ENCODE measurements at places on chromosomes 6 and 20.

- no peak for DNase-seq
Observed at GRCh38 chr6:118325220-118325860, 222.8 kb upstream of the PLN start.

DNA sequence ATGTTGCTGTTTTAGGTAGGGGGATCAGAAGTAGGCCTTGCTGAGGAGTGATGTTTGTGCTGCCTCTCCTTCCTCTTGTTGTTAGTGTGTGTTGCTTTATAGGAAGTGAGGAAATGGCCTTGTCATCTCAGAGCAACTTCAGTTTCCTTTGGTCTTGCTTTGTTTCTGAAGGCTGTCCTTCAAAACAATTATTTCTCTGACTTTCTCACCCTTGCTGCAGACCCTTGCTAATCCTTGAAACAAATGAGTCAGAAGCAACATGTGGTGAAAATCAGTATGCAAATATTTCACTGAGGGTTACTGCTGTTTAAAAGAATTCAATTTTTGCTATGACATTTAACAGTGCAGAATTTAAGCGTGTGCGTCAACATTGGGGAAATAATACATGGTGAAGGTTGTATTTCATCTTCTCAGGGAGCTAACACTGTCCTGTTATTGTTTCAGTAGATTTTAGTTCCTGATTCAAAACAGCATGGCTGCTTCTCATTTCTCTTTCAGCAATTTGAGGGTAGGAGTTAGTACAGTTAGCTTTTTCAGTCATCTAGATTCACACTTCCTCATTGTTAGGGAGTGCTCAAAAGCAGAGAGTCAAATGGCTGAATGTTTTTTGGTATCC, 13.8 kb downstream of the RNF144B start:
- no peak for DNase-seq

DNA sequence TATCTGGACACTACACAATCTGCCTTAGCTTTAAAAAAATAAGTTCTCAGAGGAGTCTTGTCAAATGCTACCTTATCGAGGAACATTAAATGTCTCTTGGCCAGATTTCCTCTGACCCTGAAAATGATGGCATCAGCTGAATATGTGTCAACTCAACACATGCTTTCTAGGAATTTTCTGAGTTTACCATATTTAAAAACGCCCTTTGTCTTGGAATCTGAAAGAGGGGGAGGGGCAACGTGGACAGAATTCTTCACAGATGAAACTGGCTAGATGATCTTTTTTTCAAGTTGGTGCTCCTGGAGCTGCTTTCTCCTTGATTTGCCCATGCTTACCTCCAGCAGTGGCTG, 5.1 kb downstream of the SOX4 start:
- DNase-seq = no peak

DNA sequence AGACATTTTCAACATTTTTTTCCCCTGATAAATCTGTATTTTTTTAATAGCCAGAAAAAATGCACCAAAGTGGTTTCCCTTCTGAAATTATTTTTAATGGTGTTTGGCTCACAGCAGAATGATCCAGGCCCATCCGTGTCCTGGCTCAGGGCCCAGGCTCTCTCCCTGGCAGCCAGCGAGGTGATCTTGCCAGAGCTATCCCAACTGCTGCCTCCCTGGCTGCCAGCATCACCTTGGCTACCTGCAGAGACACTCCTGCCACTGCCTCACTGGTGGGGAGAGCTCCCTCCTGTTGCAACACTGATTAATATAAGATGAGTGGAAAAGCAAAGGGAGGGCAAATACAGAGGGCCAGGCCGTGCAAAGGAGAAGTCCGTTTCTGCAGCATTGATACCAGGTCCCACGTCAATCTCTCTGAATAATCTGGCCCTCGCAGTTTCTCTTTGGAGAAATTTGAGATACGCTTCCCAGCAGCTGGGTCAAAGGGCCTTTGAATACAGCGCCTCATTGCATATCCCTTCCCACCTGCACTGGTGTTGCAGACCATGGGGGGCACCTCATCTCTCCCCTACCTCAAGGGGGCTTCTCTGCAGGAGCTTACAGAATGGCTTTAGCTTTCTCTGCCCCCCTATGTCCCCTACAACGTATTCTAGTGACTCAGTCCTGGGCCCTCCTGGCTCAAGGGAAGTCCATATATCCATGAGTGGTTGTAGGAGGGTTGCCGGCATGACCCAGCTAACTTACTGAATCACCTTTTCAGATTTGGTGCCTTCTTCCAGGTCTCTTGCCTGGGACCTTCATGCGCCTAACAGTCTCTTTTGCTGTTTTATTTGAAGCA, 12.8 kb upstream of the DSTN start:
- no peak for DNase-seq

DNA sequence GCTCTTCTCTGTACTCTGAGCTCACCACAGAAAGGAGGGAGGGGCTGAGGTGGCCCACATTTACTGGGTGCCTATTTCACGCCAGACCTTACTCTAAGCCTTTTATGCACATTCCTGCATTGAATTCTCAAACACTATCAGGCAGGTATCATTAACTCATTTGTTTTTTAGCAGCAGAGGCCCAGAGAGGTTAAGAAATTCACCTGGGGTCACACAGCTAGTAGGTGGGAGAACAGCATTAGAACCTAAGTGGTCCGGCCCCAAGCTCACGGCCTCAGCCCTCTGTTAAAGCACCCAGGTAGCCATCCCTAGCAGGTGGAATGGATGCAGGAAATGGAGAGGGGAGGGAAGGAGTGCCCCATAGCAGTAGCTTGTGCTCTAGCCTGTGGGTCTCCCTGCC, 84.5 kb downstream of the GRM4 start:
- DNase-seq = no peak

DNA sequence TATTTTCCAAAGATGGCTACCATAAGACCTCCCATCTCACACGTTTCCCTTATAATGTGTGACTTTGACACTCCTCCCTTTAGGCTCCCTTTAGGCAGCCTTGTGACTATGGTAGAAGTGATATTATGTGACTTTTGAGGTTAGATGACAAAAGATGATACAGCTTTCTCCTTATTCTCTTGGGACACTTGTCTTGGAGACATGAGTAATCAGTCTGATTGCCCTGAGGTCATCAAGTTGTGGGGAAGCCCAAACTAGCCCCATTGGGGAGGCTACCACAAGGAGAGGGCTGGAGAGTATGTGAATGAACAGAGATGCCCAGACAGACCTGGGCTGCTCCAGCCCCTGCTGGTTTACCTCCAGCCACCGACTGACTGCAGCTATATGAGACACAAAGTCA, 10.6 kb upstream of the DLK2 start:
- DNase-seq = no peak

GRCh38 chr6:141095308-141095707, 1037.4 kb upstream of the GJE1 start:
- DNase-seq = no peak

DNA sequence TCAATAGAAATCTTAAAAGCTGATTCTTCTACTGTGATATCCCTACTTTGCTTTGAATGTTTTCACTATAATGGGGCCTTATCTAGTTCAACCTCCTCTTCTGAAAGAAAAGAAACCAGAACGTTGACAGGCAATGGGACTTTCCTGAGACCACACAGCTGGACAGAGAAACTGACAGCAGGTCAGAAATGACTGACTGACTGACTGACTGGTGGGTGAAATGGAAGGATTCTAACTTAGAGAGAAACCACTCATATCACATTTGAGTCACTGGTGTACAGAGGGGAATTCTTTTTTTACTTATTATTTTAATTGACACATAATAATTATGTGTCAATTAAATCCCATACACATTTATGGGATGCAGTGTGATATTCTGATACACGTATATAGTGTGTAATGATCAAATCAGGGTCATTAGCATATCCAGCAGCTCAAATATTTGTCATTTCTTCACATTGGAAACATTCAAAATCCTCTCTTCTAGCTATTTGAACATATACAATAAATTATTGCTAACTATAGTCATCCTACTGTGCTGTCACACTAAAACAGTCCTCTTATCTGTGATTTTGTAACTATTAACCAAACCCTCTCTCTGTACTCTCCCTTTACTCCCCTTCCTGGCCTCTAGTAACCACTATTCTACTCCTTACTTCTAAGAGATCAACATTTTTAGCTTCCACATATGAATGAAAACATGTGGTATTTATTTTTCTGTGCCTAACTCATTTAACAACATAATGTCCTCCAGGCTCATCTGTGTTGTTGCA, 64.8 kb upstream of the NRSN1 start:
- DNase-seq = no peak

DNA sequence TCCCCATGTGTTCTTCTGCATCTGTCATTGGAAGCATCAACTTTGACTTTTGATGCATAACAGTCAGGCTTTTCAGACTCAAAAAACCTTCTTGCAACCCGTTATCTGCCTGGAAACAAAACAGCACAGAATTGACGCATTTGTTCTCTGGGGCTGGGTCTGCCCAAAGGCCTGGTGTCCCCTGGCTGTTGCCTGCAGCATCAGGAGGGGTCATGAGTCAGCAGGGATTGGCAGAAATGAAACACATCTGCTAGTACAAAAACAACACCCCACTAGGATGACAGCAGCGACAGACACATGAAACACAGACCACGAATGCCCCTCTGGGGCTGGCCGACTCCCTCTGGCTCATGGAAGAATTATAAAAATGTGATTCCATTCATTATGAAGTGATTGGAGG, 157.6 kb upstream of the INSM1 start:
- DNase-seq = no peak

DNA sequence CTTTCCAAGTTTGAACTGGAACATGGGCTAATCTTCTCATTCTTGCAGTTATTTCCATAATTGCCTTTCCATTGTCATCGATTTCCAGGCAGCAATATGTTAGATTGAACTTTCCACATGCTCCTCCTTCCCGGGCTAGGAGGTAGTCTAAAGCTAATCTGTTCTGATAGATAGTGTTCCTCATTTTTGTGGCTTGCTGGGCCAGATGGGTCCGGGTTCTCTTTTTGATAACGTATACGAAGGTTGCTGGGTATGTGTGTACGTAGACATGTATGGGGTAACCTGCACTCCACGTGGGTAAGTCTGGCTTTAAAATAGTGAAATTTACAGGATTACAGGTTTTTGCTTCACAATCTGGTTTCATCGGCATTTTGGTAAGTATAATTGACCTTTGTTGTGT, 14.0 kb upstream of the GMPR start:
- DNase-seq = no peak

DNA sequence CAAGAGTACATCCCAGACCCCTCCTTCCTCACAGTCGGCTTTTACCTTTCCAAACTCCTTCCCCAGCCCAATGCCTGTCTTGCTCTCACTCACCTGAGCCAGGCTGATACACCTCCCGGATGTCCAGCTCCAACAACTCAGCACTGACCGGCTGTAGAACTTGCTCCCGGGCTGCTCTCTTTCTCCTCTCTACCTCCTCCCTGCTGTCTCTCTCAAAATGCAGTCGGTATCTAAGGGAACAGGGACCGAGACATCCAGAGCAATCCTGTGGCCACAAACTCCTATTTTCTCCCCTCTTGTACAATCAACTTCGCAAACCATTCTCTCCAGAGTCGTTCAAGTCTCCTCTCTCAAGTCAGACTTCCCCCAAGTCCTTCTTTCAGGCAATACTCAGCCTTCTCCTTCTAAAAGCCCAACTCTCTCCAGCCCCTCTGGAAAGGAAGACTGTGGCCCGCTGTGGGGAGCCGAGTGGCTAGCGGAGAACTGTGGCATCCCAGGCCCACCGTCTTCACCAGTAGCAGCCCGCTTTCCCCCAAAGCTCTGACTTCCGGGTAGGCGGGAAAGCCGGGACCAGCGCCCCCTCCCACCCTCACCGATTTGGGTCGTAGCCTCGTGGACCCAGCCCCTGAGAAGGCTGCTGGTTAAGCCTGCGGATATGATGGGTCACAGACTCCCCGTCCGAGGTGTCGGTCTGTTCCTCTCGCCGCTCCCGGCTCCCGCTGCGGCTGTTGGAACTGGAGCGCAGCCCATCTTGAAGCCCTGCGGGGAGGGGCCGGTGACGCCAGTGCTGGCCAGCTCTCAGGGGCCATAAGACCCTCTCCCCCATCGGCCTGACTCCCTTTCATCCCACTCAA, 1.1 kb downstream of the GNL1 start:
- peak; percentile 83 for DNase-seq

- DNase-seq = no peak
Observed at GRCh38 chr20:11796026-11796425, 121.7 kb upstream of the BTBD3 start.

DNA sequence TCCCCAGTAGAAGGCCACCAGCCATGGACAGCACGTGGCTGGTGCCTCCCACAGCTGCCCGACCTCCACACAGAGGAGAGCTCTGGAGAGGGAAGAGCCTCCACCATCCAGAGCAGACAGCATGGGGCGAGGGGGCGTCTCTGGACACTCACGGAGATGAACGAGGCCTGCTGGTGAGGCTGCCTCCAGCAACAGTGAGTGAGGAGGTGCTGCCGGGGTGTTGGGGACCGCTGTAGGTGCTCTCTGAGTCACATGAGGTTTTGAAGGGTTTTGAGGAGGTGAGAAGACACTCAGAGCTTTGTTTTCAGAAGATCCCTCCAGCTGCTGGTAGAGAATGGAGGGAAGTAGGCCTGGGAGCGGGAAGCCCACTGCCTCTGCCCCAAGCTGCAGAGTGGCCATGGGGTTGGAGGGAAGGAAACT, 65.6 kb downstream of the THBS2 start:
- no peak for DNase-seq

DNA sequence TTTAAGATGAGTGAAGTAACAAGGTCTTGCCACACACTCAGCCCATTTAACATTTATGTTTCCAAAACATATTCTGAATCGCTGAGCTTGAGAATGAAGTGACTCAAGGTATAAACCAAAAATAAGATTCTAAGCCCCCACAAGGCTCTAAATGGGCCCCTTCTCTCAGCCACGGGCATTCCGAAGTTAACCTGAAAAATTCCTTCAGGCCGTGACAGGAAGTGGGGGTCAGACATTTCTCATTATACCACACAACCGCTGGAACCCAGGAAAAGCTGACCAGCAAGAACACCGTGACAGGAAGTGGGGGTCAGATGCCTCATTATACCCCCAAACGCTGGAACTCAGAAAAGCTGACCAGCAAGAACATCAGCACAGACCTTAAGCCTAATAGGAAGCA, 247.9 kb downstream of the ERMARD start:
- no peak for DNase-seq

GRCh38 chr6:41732591-41733359, 2.6 kb downstream of the TFEB start:
- no peak for DNase-seq

DNA sequence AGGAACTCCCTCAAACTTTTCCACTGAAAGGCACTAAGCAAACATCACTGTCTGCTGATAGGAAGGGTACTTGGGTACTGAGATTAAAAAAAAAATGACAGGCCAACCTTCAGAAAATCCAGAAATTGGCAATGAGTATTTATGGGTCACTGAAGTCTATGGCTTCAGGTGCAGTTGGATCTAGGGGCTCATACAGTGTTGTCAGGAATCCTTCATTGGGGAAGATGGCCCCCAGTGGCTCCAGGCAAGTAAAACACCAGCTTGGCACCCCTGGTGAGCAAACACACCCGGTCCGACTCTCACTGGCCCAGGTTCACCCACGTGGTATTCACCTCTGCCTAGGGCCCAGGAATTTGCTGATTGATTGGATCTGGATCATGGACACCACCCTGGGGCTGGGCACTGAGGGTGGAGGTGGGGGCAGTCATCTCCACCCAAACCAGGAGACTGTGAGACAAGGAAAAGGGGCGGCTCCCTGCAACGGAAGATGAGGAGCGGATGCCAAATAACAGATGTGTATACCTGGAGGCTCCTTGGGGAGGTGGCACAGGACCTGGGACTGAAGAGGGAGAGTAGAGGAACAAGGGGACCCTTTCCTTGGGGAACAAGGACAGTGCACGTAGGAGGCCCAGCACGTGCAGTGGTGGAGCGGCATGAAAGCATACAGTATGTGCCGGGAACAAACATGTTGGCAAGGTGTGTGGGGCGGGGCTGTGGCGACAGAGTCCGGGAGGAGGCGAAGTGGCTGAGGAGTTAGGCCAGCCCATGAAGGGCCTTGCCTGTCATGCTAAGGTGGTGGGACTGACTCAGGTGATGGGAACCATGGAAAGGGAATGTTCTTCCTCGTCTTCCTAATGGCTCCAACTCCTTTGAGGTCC, 4.7 kb downstream of the SLC2A10 start:
- no peak for DNase-seq

All from coronary artery (tissue), 2 donors.